Nephron progenitor cell (in vitro differentiated cells): ENCODE measurements at places on chromosomes 5 and 9.

- no peak for DNase-seq
- no peak overlapping the region for H3K27ac ChIP-seq
- H3K27me3 ChIP-seq = no peaks in the 10 kb centered on the region
- peaks cover 4% of the 10 kb centered on the region for H3K4me1 ChIP-seq
- no peak overlapping the region for H3K4me3 ChIP-seq
Observed at GRCh38 chr5:136750224-136750862, 385.0 kb upstream of the TRPC7 start.

GRCh38 chr9:122236681-122237080 is 7.9 kb upstream of the LHX6 start:
- no peak overlapping the region for H3K27ac ChIP-seq
- H3K36me3 ChIP-seq = peaks cover 15% of the 10 kb centered on the region
- peaks cover 10% of the 10 kb centered on the region for H3K4me1 ChIP-seq
- no peak overlapping the region for H3K4me3 ChIP-seq
- H3K27me3 ChIP-seq = peaks cover 7% of the 10 kb centered on the region
- DNase-seq = no peak

DNA sequence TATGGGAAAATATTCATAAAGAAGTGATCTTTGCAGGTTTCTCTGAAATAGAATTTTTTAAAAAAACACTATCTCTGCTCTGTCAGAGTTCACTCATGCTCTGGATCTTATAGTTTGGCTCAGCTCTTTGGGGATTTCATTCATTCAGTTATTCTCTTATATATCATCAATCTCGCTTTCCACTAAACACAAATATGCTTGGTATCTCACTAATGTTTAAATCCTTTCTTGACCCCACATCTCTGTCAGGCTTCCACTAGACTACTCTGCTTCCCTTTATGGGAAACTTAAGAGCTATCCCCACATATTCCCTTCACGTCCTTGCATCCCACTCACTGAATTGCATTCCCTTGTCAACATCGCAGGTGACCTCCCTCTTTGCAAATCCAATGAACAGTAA is 396.1 kb downstream of the ENC1 start:
- H3K27ac ChIP-seq = no peak overlapping the region
- no peaks in the 10 kb centered on the region for H3K36me3 ChIP-seq
- no peak overlapping the region for H3K4me3 ChIP-seq
- DNase-seq = no peak

DNA sequence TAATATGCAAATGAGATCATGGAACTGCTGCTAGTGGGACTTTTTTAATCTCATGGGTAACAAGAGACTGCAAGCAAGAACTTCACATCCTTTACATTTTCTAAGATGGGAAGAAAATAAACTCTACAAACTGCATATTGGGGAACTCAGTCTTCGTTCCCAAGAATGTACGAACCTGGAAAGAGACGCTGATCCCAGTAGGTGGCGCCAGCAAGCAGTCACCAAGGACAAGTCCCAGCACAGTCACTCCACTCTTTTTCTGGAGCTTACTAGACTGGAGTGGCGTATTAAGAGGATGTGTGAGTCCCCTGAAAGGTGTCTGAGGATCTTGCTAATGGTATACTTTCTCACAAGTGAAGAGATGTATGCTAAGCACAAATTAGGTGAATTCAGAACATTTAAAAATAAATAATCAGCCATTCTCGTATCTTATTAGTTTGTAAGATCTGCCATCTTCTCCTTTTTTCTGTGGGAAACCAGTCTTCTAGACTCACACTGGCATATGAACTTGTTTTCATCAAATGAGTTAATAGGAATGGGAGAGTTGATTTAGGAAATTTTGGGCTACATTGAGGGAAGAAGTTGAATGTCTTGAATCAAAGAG is 16.0 kb upstream of the PUM3 start:
- H3K4me1 ChIP-seq = no peaks in the 10 kb centered on the region
- peaks cover 41% of the 10 kb centered on the region for H3K27me3 ChIP-seq
- no peak overlapping the region for H3K4me3 ChIP-seq
- no peak overlapping the region for H3K27ac ChIP-seq
- DNase-seq = peak; percentile 80

GRCh38 chr5:134543820-134544614 is 18.5 kb downstream of the JADE2 start:
- no peak overlapping the region for H3K4me3 ChIP-seq
- no peak for DNase-seq
- peaks cover 15% of the 10 kb centered on the region for H3K4me1 ChIP-seq
- no peaks in the 10 kb centered on the region for H3K36me3 ChIP-seq

GRCh38 chr5:91830361-91830953 is 447.3 kb upstream of the ARRDC3 start:
- no peak for DNase-seq
- no peak overlapping the region for H3K4me3 ChIP-seq
- peaks cover 3% of the 10 kb centered on the region for H3K27me3 ChIP-seq
- no peak overlapping the region for H3K27ac ChIP-seq
- H3K4me1 ChIP-seq = no peaks in the 10 kb centered on the region
- H3K36me3 ChIP-seq = no peaks in the 10 kb centered on the region

DNA sequence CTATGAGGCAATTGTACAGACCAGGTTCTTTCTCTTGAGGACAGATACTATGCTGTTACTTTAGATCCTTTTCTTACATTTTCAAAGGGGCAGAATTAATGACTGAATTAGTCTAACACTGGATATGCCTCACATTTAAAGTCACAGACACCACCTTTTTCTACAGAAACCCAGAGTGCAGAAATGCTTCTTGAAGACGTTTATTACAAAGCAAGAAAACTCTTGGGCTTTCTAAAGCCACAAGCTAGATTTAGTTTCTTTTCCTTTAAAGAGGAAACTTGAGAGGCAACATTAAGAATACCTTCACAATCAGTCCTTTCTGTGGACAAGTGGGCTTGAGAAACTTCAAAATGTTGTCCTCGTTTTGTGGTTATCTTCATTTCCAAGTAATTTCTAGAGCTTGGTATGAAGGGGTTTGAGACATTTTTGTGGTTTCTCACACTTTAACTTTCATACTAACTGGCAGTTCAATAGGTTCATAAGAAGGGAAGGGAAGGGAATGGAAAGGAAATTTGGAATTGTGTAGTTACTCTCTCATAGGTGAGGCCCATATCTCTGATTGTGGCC is 527.4 kb downstream of the RASEF start:
- H3K4me3 ChIP-seq = no peak overlapping the region
- no peak for DNase-seq
- H3K36me3 ChIP-seq = peaks cover 5% of the 10 kb centered on the region
- H3K27ac ChIP-seq = no peak overlapping the region
